Activated CD4-positive, CD25-positive, alpha-beta regulatory T cell treated with anti-CD3 and anti-CD28 coated beads, Interleukin-2, amount 50 U/mL, for 72 hours (primary cell): ENCODE measurements at places on chromosomes 2 and 18.
A peak's percentile ranks its signal among the peaks of the same experiment; 100 is the strongest.

- DNase-seq = no peak
Measured at GRCh38 chr2:168422584-168422983, 33.5 kb upstream of the CERS6 start.

- DNase-seq = peak; percentile 21
Measured at GRCh38 chr2:72145658-72146329, 1.9 kb downstream of the CYP26B1 start.

DNA sequence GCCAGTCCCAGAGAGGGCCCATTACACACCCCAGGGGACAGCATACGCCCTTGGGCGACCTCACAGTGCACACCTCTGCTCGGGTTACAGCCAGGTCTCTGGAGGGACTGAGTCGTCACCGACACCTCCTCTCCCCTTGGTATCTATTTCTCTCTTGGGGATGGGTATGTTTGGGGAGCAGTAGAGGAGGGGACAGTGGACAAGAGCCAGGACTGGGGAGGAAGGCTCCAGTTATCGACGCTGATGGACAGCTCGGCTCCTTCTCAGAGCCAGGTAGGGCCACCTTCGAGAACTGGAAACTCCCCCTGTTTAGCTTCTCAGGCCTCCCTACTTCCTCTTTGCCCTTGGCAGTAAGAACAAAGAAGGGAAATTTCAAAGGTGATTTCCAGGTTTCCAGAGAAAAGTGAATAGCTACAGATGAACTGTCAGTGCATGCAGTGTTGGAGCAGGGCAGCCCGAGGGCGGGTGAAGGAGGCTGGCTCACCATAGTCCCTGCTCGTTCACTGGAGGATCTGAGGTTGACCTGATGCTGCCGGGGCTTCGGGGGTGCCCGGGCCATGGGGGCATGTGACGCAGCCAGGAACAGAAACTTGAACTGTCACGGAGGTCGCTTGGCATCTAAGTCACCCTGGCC, 4.4 kb upstream of the SEMA4C start:
- DNase-seq = no peak

DNA sequence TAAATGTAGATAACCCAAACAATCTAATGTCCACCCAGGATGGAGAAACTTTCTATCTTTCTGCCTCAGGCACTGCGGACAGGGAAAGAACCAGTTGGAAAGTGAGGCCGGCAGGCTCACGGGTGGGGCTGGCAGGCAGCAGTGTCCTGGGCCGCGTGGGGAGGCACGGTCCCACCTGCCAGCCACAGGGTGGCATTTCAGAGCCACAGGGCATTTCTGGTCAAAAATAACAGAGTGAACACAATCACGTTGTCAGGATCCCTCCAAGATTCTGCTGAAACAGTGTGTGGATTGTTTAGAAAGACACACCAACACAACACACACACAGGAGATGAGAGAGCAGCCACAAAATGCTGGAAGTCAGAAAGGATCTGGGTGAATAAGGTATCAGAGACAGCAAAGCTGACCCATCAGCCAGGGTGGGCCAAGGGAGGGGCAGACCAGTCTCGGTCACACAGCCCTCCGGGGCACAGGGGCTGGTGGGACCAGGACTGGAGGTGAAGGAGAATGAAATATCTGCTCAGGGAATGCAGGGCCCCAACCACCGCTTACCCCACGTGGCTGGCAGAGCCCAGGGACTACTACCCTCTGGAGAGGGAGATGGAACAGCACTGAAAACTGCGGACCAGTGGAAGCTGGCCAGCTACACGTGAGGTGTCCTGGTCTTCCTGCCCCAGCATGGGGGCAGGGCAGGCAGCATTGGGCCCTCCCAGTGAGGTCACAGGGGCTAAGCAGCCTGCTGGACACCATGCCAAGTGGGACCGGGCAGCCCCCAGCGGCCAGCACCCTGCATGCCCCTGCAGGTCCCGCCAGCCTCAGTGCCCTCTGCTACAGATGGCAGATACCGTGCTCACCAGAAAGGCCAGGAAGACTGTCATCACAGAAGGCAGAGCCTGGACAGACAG, 173.9 kb downstream of the HDAC4 start:
- DNase-seq = no peak

- DNase-seq = no peak
Measured at GRCh38 chr2:215787025-215787424, 226.3 kb downstream of the MREG start.

- DNase-seq = no peak
Measured at GRCh38 chr2:132692816-132693215, 22.8 kb upstream of the LYPD1 start.

GRCh38 chr2:203798296-203799087, 69.1 kb upstream of the CTLA4 start:
- no peak for DNase-seq

DNA sequence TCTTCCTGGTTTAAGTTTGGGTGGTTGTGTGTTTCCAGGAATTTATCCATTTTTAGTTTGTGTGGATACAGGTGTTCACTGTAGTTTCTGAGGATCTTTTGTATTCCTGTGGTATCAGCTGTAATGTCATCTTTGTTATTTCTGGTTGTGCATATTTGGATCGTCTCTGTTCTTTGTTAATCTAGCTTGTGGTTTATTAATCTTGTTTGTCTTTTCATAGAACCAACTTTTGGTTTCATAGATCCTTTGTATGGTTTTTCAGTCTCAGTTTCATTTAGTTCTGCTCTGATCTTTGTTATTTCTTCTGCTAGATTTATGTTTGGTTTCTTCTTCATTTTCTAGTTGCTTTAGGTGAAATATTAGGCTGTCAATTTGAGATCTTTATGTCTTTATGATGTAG, 202.4 kb upstream of the ZSWIM2 start:
- DNase-seq = no peak

DNA sequence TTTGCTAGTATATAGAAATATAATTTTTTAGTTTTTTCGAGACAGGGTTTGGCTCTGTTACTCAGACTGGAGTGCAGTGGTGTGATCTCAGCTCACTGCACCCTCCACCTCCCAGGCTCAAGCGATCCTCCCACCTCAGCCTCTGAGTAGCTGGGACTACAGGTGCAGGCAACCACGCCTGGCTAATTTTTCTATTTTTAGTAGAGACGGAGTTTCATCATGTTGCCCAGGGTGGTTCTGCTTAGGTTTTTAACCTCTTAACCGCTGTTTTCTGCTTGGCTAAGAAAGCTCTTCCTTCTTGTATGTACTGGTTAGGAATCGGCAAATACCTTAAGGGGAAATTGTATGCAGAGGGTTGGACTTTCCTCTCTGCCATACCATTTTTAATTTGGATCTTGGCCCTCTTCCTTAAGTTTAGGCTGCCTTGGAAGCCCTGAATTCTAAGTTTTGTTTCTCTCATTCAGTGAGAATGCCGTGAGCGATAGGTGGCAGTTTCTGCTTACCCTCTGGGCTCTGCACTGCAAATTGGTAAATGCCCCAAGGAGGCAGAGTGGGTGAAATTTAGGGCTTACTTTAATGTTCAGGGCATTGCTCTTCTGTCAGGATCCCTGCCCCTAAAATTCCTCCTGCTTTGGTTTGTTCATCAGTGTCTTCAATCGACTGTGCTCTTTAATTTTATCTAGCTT, 32.3 kb downstream of the EML6 start:
- no peak for DNase-seq

DNA sequence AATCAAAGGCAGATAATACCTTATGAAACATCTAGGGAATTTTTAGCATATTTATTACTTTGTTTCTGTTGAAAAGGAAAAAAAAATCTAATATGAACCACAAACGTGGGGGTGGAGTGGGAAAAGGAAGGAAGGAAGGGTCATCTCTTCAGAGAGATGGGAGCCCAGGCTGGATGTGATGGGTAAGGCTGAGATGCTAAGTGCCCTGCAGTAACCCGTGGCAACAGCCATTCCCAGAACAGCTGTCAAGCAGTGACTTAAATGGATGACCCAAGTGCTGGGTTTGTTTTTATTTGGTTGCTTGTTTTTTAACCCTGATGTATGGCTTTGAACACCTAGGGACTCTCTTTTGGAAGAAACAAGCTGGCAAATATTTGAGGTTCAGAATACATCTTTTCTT, 50.7 kb upstream of the KLF7 start:
- no peak for DNase-seq

DNA sequence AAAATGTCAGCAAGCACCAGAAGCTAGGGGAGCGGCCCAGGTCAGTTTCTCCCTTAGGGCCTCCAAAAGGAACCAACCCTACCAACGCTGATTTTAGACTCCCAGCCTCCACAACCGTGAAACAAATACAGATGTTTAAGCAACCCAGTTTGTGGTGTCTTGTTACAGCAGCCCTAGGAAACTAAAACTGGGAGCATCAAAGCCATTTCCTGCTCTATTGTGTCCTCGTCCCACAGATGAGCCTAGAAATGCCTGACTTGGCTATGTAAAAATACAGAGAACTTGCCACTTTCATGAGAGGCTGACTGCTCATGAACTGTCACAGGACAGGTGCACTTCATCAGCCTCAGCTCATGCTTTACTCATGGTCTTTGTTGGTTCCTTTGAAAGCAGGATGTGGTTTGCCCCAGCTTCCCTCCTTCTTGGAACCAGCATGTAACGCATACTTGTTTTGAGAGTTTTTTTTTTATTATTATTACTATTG, 97.6 kb upstream of the SLC39A10 start:
- DNase-seq = peak; percentile 54

DNA sequence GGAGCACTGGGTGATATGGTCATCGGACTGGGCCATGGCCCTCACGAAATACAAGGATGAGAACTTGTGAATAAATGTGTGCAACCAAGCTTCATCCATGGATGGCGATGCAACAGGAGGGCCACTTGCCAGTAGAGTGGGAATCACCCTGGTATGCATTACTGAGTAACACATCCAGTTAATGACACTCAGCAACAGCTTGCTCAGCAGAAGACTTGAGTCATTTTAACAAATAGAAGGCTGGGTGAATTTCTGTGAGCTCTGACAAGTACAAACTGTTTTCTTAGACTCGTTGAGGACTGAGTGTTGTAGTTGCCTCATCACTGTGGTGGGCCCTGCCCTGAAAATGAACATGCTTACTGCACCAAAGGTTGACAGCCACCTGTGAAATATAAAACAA, 221.6 kb downstream of the NCKAP5 start:
- DNase-seq = no peak

GRCh38 chr2:227862227-227862740, 9.1 kb upstream of the DAW1 start:
- DNase-seq = no peak

DNA sequence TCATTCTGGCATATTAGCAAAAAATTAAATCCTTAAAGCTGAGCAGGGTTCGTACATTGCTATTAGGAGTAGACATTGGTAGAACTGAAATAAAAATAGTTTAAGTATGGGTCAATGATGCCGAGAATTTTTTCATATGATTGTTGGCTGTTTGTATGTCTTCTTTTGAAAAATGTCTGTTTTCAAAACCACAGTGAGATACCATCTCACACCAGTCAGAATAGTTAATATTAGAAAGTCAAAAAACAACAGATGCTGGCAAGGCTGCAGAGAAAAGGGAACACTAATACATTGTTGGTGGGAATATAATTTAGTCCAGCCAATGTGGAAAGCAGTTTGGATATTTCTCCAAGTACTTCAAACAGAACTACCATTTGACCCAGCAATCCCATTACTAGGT, 410.8 kb upstream of the TRIB2 start:
- DNase-seq = no peak

GRCh38 chr2:242040681-242041080, 171.2 kb downstream of the RTP5 start:
- no peak for DNase-seq

- no peak for DNase-seq
Measured at GRCh38 chr2:60267122-60267521, 286.3 kb downstream of the BCL11A start.

DNA sequence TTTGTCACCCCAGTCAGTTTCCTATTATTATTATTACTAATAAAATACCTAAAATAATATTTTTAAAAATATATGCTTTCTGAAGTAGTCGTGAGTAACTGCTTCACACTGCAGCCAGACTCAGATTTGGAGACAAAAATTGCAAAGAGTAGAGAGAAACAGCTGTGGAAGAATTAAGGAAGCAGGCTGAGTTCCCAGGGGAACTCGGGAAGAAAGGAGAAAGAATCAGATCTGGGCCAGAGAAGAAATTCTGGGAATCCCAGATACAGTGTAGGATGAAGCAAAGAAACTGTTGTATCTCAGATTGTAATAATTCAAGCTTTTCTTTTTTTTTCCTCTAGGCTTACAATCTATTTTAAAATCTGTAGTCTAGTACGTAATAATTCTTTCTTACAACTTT, 182.3 kb downstream of the FTCDNL1 start:
- no peak for DNase-seq

DNA sequence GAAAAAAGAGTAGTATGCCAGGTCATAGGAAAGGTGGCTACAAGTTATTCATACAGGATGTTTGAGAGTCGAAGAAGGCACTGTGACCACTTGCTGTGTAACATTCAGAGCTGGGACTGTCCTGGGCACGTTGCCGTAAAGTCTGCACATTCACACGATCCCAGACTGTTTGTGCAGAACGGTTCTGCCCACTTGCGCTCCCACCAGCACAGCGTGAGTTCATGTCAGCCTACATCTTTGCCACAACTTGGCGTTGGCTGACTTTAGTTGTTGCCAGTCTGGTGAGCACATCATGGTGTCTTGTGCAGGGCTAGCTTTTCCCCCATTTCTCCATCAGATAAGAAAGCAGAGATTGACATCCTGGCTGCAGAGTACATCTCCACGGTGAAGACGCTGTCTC, 7.0 kb downstream of the ING5 start:
- no peak for DNase-seq

DNA sequence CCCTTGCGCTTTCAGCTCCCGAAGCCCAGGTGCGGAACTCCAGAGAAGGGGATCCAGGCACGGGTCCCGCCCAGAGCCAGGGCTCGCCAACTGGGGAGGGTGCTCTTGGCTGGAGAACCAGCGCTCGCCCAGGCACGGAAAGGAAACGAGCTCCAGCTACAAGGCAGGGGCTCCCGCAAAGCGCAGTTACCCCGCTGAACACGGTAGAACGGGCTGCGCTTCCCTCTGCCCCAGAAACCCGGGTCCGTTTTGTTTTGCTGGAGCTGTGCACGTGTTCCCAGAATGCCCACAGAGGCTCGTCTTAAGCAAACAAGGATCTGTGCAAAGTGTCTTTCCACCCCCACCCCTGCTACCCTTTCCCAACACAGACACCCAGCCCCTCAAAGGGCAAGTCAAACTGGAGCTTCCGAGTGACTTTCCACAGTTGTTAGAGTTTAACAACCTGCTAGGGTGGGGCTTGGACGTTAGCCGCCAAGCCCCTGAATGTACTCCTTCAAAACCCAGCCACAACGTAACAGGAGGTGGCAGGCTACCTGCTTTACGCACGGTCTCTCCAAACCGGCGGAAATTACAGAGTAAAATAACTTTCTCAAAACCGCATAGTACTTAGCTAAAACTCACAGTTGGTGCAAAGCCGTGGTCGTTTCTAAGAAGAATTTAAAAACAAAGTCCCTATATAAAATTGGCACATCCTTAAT, 775 bp downstream of the RNF125 start:
- DNase-seq = peak; percentile 53

GRCh38 chr18:11322716-11323115, 173.3 kb upstream of the PIEZO2 start:
- DNase-seq = no peak
